ENCODE measurements at places on chromosomes 3 and 15.
A peak's percentile ranks its signal among the peaks of the same experiment; 100 is the strongest.

GRCh38 chr3:155641956-155642355 lies 102.9 kb downstream of the PLCH1 start:
- H3K36me3 ChIP-seq, result no peaks in the 10 kb centered on the region
- H3K27ac ChIP-seq, result no peak overlapping the region
- H3K4me1 ChIP-seq, result no peaks in the 10 kb centered on the region
- H3K4me3 ChIP-seq, result no peak overlapping the region

DNA sequence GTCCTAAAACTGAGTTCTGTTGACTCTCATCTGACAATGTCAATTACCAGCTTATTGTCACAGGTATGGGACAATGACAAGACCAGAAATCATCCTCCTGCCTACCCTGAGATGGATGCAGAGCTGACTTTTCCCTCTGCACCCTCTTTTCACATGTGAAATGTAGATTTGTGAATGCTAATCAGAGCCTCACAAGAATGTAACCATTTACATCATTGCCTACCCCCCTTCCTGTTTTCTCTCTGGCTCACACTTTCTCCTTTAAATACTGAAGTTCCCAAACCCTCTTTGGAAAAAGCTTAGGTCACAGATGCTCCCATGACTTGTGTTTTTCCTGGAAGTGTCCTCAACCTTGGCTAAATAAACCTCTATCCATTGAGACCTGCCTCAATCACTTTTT lies 228.2 kb downstream of the MYRIP start:
- no peak overlapping the region for H3K4me3 ChIP-seq
- H3K36me3 ChIP-seq, result no peaks in the 10 kb centered on the region
- H3K27ac ChIP-seq, result no peak overlapping the region
- no peaks in the 10 kb centered on the region for H3K4me1 ChIP-seq
- H3K27me3 ChIP-seq, result peaks cover 4% of the 10 kb centered on the region

DNA sequence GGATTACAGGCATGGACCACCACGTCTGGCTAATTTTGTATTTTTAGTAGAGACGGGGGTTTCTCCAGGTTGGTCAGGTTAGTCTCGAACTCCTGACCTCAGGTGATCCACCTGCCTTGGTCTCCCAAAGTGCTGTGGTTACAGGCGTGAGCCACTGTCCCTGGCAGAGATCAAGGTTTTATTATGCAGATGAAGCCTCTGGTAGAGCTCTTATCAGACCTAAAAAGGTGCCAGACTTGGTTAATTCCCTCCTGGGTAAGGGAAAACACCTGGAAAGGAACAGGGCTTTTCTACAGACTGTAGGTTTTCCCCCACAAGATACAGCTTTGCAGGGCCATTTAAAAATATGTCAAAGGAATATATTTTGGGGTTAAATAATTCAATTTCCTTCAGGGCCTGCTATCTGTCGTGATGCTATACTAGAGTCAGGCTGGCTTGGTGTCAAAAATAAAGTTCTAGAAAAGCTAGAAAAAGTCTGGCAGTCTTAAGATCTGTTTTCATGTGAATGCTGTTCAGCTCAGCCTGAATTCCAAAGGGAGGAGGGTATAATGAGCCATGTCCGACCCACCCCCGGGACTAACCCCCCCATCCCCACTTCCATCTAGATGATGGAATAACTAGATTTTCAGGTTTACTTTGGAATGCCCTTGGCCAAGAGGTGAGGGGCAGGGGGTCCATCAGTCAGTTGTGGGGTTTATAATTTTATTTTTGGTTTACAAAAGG lies 1.9 kb upstream of the BLOC1S6 start:
- peak overlapping the region; percentile 100 for H3K27ac ChIP-seq
- no peaks in the 10 kb centered on the region for H3K36me3 ChIP-seq
- H3K4me3 ChIP-seq, result peak overlapping the region; percentile 100
- no peak for DNase-seq
- peaks cover 12% of the 10 kb centered on the region for H3K4me1 ChIP-seq
- no peaks in the 10 kb centered on the region for H3K27me3 ChIP-seq

- DNase-seq, result no peak
- H3K4me1 ChIP-seq, result no peaks in the 10 kb centered on the region
- no peaks in the 10 kb centered on the region for H3K36me3 ChIP-seq
- H3K27me3 ChIP-seq, result no peaks in the 10 kb centered on the region
- H3K27ac ChIP-seq, result peak overlapping the region; percentile 90
These were observed 149.5 kb downstream of the RYR3 start for GRCh38 chr15:33460166-33460805.

DNA sequence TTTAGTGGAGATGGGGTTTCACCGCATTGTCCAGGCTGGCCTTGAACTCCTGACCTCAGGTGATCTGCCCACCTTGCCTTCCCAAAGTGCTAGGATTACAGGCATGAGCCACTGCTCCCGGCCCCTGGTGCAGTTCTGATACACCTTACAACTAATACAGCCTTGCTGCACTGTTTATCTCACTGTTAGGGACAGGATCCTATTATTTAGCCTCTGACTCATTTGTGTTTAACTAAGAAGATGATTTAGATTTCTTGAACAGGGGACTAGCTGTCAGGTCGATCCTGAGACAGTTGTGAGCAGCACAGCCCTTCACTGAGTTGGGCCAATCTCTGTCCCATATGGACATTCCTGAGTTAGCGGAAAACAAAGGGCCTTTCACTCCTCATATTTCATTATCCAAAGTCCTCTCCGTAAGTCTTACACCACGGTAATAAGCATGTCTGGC lies 19.2 kb downstream of the GYG1 start:
- DNase-seq, result no peak
- H3K36me3 ChIP-seq, result peaks cover 31% of the 10 kb centered on the region
- no peaks in the 10 kb centered on the region for H3K27me3 ChIP-seq
- H3K27ac ChIP-seq, result no peak overlapping the region
- no peak overlapping the region for H3K4me3 ChIP-seq

- no peak overlapping the region for H3K27ac ChIP-seq
- H3K4me1 ChIP-seq, result peaks cover 55% of the 10 kb centered on the region
- peaks cover 13% of the 10 kb centered on the region for H3K27me3 ChIP-seq
- no peaks in the 10 kb centered on the region for H3K36me3 ChIP-seq
- DNase-seq, result peak; percentile 78
- H3K4me3 ChIP-seq, result peak overlapping the region; percentile 72
These were observed 12.4 kb upstream of the CACNA2D2 start for GRCh38 chr3:50515565-50516439.

Data from type B pancreatic cell (in vitro differentiated cells).